OCI-M1 (cell line): ENCODE measurements at places on chromosomes 16 and 17.

DNA sequence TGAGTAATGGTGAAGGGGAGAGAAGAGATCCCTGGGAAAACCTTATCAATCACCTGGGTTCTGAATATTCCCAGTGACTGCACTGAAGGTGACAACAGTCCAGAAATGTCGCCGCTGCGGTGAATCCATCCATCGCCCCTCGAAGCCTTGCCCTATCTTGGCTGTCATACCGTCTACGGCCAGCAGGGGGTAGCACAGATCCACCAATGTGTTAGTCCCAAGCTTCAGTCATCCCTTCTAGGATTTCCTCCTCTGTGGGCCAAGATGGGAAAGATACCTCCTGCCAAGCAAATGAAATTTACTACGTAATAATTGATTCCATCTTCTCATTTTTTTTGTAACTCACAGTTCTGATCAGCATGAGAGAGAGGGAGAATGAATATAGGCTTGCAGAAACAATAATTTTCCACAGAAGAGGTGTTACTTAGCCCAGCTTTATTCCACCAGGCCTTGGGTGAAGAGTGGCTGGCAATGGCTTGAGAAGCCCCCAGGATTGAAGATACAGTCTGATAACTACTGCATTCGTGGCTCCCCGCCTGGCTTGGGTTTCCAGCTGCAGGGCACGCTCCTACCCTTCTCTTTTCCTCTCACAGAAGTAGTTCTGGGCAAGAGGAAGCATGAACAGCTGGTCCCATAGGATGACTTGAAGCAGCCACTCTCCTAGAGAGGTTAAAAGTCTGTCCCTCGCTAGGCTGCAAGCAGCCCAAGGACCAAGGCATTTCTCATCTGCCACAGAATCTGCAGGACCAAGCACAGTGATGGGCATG lies 2.6 kb upstream of the FMNL1 start:
- DNase-seq: peak; percentile 86

- DNase-seq: no peak
Observed at GRCh38 chr16:28617874-28618273, 8.0 kb upstream of the SULT1A1 start.

GRCh38 chr16:29680180-29680598 lies 1.2 kb downstream of the QPRT start:
- no peak for DNase-seq

GRCh38 chr17:57749701-57750100 lies 4.6 kb upstream of the CCDC182 start:
- no peak for DNase-seq

GRCh38 chr17:64506576-64507412 lies at the start of gene CEP95:
Gene CEP95, plus strand, starts transcription at chr17:64506977. Its CDS starts 121 bp downstream, at chr17:64507098.
- peak; percentile 99 for DNase-seq

GRCh38 chr16:89200850-89201411 lies 594 bp upstream of the SLC22A31 start:
- DNase-seq: no peak

- no peak for DNase-seq
Observed at GRCh38 chr17:81020767-81021497, 14.0 kb upstream of the BAIAP2 start.

DNA sequence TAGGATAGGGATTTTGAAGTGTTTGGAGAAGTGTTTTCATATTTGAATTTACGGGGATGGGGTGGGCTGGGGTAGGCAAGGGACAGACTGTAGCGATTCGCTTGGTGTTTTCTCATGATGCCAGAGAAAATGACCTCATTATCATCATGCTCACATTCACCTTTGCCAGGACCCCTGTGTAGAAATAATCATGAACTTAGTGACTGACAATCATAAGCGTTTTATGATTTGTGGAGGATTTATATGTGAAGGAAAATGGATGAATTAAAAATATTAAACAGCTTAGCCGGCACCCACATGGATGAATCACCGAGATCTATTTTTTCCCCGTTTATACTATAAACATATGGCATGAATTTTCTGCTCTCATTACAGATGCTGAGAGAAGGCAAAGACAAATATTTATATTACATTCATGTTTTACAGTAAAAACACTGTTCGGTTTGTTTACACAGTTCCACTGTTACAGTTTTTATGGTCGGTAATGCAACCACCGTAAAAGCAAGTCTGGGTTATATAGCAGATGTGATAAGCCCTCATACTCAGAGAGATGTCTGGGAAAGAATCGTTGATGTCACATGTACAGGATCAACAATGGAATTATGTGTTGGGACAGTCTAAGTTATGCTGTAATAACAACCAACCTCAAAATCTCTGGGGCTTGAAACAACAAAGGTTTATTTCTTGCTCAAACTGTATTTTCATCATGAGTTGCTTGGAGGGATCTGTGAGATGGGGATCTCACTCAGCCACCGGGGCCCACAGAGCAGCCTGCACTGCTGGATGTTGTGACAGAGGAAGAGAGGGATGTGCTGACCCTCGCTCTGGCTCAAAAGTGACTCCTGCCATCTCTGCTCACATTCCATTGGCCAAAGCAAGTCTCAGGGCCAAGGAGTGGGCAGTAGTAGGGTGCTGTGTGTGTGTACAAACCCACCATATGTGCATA lies 85.1 kb downstream of the WWOX start:
- DNase-seq: no peak

GRCh38 chr17:59287452-59287851 lies 44.0 kb upstream of the YPEL2 start:
- DNase-seq: peak; percentile 25

GRCh38 chr16:86775511-86775921 lies 197.2 kb downstream of the FOXL1 start:
- DNase-seq: no peak

GRCh38 chr17:48392857-48393256 lies 37.2 kb downstream of the SKAP1 start:
- DNase-seq: no peak

- no peak for DNase-seq
Observed at GRCh38 chr16:12498077-12498476, 305.6 kb downstream of the CPPED1 start.

- no peak for DNase-seq
Observed at GRCh38 chr17:50392621-50393020, 4.7 kb downstream of the LRRC59 start.

DNA sequence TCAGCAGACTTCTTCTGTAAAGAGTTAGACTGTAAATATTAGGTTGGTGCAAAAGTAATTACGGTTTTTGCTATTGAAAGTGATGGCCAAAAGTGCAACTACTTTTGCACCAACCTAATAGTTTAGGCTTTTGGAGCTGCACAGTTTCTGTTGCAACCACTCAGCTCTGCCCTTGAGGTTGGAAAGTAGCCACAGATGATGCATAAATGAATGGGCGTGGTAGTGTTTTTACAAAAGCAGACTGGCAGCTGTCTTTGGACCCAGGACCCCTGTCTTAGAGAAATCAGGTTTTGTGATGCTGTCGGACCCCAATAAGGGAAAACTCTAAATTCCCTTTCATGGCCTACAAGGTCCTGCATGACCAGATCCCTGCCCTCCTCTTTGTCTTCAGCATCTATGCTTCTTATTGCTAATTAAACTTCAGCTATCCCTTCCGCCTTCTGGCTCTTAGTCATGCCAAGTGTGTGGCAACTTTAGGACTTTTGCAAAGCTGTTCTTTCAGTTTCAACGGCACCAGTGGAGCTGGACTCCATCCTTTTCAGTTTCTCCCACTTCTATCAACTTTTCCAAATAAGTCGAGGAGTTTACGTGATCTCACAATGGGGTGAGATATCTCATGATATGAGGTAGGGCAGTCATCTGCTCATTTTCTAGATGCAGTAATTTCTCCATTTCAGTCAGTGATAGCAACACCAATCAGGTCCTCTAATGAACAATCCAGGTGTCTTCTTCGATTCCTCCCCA lies 232.3 kb downstream of the XYLT1 start:
- no peak for DNase-seq

GRCh38 chr16:4140652-4141051 lies 24.4 kb upstream of the ADCY9 start:
- no peak for DNase-seq

DNA sequence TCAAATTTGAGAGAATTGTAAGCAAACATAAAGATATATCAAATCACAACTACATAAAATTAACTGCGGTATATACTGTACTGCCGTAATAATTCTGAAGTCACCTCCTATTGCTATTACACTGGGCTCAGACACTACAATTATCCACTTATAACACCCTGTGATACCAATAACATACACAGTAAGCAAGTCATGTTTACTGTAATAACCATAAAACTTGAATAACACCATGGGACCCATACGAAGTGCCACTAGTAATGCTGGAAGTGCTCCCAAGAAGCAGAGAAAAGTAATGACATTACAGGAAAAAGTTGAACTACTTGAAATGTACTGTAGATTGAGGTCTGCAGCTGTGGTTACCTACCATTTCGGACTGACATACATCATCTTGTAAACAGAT lies 24.0 kb downstream of the CMC2 start:
- DNase-seq: no peak

DNA sequence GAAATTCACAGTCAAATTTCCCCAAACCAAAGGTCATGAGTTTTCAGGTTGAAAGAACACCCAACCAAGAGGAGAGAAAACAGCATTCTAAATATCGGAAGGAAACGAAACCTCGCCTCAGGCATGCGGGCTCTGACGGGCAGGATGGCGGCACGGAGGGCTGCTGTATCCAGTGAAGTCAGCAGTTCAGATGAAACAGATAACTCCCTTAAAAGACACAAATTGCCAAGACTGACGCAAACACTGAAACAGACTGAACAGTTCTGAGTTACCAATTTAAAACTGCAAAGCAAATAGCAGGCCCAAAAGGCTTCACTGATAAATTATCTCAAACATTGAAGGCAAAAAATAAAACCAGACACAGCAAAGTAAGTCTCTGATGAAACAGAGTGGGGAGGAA lies 20.6 kb upstream of the CDH15 start:
- DNase-seq: no peak

DNA sequence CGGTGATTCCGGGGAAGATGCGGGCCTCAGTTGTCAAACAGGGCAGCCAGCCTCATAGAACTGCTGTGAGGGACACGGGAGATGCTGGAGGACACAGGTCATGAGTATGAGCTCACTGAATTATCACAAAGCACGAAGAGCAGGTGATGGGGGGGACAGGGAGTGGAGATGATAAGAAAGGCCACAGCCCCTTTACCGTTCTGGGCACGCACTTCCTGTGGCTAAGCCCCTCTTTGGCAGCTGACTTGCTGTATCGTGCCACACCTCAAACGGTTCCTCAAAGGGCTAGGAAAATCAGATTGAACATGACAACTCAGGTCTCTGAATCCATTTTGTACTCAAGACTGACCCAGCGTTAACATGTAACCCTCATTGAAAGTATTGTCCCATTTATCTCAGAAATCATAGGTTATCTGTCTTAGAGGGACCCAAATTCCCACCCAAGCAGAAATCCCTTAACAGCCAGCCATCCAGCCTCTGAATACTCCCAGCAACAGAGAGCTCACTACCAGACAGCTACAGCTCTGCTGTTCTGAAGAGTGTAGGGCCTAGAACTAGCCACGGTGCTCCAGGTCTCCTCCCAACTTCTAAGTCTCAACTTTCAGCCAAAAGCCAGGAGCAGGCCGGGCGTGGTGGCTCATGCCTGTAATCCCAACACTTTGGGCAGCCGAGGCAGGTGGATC lies 5.0 kb upstream of the SRL start:
- peak; percentile 41 for DNase-seq

DNA sequence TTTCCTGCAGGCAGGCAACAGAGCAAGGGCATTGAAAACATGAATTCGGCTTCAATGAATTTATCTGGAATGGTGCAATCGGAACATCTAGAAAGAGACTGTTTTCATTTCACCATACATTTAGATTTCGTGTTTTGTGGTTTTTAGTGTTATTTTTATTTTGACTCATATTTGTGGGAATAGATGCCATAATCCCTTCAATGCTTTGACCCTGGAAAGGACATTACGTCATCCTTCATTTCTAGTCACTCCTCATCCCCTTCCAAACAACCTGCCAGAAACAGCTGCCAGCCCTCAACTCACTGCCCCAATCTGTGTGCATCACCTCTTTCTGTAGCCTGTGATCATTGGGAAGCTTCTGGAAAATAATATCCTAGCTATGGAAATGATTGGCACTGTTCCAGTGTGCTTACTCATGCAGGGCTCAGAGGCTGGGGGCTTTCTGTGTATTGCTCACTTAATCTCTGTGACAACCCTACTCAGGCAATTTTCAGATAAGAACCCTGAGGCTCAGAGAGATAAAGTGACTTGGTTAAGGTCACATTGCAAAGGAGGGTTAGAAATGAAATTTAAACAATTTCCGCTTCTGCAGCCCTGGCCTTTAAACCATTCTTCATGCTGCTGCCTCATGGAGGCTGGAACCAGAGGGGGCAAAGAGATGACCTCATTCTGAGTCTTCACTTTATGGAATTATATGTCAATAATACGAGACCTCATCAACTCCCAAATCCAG lies 9.5 kb upstream of the KSR1 start:
- DNase-seq: peak; percentile 91

DNA sequence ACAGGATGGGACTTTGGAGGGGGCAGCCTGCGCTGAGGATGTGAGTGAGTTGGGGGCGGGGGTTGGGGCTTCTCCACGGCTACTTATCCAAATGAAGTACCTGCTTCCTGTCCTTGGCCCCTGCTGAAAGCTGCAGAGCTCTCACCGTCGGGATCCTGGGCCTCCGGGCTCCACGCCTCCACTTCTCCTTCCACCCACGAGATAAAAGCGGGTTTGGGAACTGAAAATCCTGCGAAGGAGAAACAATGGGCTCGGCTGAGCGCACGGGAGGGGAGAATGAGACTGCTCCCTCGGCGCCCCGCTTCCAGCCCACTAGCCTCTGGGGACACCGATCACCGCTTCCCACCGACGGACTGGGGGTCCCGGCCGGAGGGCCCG lies 486 bp downstream of the ZNF785 start:
- DNase-seq: peak; percentile 63

DNA sequence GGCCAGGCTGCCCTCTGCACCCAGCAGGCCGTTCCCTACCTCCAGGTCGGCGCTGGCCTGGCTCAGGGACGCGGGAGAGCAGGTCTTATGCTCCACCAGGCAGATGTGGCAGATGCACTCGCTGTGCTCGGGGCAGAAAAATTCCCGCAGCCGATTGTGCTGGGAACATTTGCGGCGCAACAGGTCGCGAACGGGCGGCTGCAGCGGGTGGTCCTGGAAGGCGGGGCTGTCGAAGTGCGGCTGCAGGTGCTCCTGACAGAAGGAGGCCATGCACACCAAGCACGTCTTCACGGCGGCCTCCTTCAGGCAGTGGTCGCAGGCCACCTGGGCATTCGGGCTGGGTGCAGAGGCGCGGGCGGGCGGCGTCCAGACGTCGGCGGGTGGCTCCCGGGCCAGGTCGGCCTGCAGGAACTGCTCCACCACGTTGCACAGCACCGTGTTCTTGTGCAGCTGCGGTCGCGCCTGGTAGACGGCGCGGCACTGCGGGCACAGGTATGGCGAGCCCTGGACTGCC lies 439 bp downstream of the TRIM25 start:
- DNase-seq: peak; percentile 53
